T-helper 22 cell (primary cell): ENCODE measurements at places on chromosomes 2 and 18.

GRCh38 chr18:24764766-24765165 is 304.3 kb downstream of the HRH4 start:
- no peak for DNase-seq

- no peak for DNase-seq
Observed at GRCh38 chr2:447902-448665, 160.2 kb upstream of the ALKAL2 start.

- DNase-seq, result no peak
Observed at GRCh38 chr2:118658596-118659198, 188.8 kb downstream of the EN1 start.

- DNase-seq, result no peak
Observed at GRCh38 chr2:205763708-205764211, 81.5 kb downstream of the NRP2 start.

GRCh38 chr2:25311865-25312575 is 29.7 kb downstream of the DNMT3A start:
- no peak for DNase-seq

DNA sequence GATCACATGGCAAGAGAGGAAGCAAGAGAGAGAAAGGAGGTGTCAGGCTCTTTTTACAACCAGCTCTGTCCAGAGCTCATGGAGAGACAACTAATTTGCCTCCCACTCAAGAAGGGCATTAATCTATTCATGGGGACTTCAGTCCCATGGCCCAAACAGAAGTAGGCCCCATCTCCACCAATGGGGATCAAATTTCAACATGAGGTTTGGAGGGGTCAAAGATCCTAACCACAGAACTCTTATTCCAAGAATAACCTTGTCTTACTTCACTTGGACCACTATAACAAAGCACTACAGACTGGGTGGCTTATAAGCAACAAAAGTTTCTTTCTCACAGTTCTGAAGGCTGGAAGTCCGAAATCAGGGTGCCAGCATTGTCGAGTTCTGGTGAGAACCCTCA is 31.8 kb downstream of the GRB14 start:
- no peak for DNase-seq

DNA sequence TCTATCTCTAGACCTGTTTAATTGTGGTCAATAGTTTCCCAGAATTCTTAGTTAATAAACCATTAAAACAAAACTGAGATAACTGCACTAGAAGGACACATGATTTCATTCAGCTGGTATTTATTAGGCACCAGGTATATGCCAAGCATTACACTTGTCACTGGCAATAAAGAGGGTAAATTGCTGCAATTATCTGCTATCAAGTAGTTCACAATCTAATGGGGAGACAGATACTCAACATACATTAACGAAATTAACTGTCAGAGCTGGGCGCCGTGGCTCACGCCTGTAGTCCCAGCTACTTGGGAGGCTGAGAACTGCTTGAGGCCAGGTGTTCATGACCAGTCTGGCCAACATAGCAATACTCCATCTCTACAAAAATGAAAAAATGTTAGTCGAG is 71.7 kb upstream of the WIPF1 start:
- no peak for DNase-seq

- no peak for DNase-seq
Observed at GRCh38 chr2:200592406-200593075, 6.7 kb downstream of the AOX1 start.
